ENCODE measurements at places on chromosomes 12 and 14.

GRCh38 chr12:49566361-49566760, 1.6 kb downstream of the MCRS1 start:
- DNase-seq, result no peak

GRCh38 chr14:63276492-63277342, 42.0 kb downstream of the GPHB5 start:
- DNase-seq, result peak; percentile 19

GRCh38 chr14:63852271-63852816, 460 bp upstream of the SYNE2 start:
- DNase-seq, result no peak

DNA sequence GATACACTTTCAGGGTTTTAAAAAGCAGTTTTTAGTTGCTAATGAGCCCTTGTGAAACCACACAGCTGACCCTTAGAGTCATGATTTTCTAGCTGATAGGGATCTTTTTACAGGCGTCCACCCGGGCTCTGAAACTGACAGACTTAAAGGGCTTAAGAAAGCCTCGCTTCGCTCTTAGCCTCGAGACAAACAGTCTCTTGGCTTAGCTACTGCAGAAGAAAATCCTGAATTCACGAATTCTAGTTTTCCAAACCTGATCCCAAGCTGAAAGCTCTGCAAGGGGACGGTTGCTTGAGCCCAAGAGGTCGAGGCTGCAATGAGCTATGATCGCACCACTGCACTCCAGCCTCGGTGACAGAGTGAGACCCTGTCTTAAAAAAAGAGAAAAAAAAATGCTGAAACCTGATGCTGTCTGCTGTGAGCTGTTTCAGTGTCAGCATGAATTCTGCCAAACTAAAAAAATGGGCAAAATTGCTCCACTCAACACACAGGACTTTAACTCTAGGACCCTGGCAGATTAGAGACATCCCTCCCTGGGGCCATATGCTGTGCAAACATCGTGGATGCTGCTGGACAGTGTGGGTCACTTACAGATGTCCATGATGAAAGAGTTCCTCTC, 3.1 kb upstream of the HPD start:
- no peak for DNase-seq

- no peak for DNase-seq
Observed at GRCh38 chr14:52079239-52079959, 10.5 kb upstream of the NID2 start.

DNA sequence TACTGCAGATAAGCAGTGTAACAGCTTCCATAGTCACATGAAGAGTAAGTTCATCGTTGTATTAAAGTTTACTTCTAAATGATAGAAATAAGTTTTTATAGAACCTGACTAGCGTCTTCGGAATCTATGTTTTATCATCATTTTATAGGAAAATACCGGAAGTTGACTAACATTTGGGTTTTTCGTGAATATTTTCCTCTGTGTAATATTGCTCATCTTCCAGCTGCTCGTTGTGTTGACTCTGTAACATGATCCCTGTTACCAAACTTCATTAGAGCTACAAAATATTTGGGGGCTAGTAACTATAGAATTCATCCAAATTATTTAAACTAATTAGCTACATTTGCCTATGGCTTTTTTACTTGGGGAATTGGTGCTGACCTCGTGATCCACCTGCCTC, 37.2 kb downstream of the DDX51 start:
- no peak for DNase-seq

- no peak for DNase-seq
Observed at GRCh38 chr12:69684466-69684865, 14.6 kb downstream of the BEST3 start.

GRCh38 chr12:94244165-94245133, 96.1 kb downstream of the PLXNC1 start:
- DNase-seq, result no peak

DNA sequence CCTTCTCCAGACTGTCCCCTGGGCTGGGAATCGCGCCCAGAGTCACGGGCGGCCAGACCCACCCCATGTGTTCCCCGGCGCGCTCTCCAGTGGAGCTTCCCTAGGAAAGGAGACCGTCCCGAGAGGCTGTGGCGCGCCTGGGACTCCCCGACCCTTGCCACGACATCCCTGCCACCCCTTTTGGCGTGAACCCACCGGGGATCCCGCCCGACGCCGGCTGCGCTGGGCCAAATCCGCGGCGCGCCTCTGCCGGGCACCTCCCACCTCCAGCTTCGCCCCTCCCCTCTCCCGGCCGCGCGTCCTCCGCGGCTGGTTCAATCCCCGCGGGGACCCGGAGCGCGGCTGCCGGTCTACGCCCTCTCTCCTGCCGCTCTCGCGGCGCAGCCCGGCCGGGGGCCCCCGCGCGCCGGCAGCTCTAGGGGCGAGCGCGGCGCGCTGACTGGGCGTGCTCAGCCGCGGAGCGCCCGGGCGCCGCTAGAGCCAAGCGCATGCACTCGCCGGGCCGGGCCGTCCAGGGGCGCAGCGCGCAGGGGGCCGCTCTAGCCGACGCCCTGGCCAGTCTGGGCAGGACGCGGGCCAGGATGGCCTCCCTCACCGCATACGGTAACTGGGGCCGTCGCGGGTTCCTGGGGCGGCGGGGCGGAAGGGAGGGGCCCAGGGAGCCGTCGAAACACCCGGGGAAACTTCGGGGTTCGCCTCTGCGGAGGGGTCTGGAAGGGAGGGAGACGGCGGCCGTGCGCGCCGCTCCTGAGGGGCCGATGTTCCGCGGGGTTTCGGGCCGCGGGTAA, 77.4 kb upstream of the ANO4 start:
- no peak for DNase-seq

GRCh38 chr14:20632831-20633691, 8.4 kb downstream of the OR6S1 start:
- DNase-seq, result no peak
